ENCODE measurements at places on chromosomes 1 and 21.

DNA sequence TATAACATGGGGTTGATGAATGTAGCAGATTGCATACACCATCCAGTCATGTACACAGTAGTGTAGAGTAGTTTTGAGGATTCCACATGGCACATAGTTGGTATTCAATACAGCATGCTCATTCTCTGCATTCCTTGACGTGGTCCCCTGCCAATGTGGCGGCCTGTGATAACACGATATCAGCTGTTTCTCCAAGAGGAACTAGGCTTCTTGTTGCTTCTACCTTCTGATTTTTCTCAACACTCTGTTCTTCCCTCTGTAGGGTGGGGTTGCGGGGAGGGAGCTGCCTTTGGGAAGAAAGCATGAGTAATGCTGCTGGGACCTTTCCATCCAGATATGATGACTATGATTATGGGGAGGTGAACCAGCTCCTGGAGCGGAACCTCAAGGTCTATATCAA is 19.4 kb downstream of the SESN2 start:
- no peak for DNase-seq

DNA sequence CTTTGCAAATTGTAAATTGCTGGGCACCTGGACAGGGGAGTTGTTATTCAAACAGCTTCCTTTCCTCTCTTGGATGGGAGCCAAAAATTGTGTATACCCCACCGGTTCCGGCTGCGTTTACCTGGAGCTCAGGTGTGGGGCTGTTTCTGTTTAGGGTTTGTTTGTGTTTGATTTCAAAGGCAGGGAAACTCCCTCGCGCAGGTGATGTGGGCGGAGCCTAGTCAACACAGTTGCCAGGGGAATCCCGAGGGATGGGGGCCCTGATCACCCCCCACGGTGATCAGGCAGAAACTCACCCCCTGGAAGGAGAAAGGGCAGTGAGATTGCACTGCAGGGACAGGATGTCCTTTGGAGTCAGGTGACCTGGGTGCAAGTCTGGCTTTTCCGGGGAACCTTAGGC is 28.3 kb downstream of the CDCP2 start:
- DNase-seq: no peak

- no peak for DNase-seq
Measured at GRCh38 chr1:35838693-35839245, 31.0 kb downstream of the AGO4 start.

GRCh38 chr21:41819856-41820281 is 53.0 kb upstream of the RIPK4 start:
- no peak for DNase-seq

DNA sequence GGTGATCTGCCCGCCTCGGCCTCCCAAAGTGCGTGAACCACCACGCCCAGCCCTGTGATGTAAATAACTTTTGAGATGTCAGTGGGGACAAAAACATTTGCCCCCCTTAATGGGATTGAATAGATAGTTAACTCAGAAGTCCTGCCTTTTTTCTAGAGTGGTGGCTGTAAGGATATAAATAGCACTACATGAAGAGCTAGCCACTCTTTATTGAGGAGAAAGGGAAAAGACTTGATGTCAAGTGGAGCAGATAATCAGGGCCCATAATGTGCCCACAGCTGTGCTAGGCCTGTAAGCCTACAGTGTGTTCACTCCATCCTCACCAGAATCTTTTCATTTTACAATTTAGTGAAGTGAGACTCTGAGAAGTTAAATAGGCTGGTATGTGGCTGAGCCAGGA is 3.6 kb downstream of the GIPC2 start:
- no peak for DNase-seq
